Activated naive CD4-positive, alpha-beta T cell (primary cell): ENCODE measurements at places on chromosomes 11 and 22.

DNA sequence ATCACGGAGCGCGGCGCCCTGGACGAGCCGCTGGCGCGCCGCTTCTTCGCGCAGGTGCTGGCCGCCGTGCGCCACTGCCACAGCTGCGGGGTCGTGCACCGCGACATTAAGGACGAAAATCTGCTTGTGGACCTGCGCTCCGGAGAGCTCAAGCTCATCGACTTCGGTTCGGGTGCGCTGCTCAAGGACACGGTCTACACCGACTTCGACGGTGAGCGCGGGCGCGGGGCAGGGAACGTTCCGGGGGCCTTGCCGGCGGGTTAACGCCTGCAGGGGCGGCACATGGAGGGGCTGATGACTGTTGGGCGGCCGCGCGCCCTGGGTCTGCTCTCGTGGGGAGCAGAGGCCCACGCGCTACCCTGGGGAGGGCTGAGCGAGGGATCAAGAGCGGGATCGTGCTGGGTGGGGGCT, 1.0 kb downstream of the PIM3 start:
- DNase-seq, result no peak

GRCh38 chr22:46695346-46696228, 42.5 kb downstream of the CERK start:
- no peak for DNase-seq

- DNase-seq, result no peak
Measured at GRCh38 chr11:85099522-85099921, 527.6 kb downstream of the DLG2 start.

DNA sequence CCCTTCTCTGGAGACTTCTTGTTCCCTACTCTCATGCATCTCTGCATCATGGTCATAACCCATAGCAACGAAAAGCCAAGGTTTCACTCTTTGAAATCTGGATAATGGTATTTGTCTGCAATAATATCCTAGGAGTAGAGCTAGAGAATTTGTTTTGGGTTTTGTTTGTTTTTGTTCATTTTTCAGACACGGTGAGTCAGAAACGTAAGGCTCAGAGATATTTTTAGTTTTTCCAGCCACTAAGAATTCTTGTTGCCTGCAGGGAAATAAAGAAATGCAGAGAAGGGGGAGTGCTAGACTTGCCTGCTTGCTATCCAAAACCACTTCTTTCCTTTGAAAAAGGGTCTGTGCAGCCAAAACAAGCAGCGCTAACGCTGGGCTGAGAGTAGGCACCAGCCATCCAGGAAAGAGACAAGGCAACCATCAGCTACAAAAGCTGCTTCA, 26.0 kb downstream of the POU2AF3 start:
- no peak for DNase-seq

GRCh38 chr22:35835998-35836691, 118.5 kb downstream of the APOL5 start:
- DNase-seq, result no peak

DNA sequence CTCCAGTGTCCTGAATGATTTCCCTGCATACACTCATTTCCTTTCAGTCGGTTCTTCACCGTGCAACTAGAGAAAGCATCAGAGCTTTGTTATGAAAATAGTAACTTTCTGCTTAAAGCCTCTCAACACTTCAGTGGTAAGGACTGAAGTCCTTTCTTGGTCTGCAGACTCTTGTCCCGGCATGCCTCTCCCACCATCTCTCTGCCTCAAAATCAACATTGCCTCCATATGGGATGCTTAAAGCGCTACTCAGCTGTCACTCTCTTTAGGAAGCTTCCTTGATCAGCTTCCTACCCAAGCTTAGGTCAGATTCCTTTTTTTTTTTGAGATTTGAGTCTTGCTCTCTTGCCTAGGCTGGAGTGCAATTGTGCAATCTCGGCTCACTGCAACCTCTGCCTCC, 36.7 kb downstream of the APLP2 start:
- DNase-seq, result no peak

GRCh38 chr11:44110231-44110679, 14.8 kb downstream of the EXT2 start:
- peak; percentile 7 for DNase-seq

- no peak for DNase-seq
Measured at GRCh38 chr11:112961146-112961668, at the start of gene NCAM1. Gene NCAM1 (plus strand): TSS chr11:112961420.

DNA sequence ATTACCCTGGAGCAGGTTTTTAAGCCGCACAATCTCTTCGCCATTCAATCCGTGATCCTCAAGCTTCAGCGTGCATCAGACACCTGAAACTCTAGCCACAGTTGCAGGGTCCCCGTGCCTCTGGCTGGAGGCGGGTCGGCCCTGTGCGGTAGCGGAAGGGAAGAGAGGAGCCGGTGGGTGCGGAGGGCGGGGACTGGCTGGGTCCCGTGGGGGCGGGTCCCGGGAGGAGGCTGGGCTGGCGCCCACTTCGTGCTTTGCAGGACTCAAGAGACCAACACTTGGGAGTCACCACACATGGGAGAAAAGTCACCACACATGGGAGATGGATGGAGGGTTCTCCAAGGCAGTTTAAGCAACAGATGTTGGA, 772 bp downstream of the C22orf15 start:
- DNase-seq, result peak; percentile 51

- DNase-seq, result no peak
Measured at GRCh38 chr11:69010361-69010891, 2.6 kb downstream of the MRGPRF start.

DNA sequence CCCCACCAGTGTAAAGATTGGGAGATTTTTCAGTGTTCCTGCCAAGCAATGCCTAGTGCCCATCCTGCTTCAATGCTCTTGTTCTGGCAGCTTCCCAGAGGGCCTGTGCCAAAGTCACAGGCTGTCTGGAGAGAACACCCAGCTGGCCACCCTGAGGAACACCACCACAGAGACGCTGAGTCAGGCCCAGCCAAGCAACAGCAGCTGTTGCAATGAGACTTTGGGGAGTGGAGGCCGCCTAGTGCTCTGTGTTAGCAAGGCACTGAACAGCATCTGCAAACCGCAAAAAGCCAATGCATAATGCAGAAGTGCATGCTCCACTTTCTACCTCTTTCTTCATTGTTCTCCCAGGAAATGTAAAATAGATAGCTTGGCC, 168.1 kb downstream of the NXPE2 start:
- no peak for DNase-seq

DNA sequence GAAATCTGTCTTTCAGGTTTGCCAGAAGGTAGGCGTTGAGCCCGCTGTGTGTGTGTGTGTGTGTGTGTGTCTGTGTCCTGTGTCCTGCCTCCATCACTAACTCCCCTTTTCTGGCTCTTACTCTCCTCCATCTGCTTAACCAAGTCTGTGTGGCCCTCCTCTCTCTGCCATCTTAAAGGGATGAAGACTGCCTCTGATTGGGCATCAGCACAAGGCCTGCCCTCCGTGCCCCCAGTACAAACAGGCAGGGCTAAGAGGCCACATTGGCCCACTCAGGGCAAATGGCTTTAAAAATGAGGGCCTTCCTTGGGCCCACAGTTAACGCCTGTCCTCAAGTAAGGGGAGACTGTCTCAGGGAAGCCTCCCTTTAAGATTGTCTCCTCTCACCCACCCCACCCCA, 10.9 kb downstream of the RCOR2 start:
- DNase-seq, result no peak

DNA sequence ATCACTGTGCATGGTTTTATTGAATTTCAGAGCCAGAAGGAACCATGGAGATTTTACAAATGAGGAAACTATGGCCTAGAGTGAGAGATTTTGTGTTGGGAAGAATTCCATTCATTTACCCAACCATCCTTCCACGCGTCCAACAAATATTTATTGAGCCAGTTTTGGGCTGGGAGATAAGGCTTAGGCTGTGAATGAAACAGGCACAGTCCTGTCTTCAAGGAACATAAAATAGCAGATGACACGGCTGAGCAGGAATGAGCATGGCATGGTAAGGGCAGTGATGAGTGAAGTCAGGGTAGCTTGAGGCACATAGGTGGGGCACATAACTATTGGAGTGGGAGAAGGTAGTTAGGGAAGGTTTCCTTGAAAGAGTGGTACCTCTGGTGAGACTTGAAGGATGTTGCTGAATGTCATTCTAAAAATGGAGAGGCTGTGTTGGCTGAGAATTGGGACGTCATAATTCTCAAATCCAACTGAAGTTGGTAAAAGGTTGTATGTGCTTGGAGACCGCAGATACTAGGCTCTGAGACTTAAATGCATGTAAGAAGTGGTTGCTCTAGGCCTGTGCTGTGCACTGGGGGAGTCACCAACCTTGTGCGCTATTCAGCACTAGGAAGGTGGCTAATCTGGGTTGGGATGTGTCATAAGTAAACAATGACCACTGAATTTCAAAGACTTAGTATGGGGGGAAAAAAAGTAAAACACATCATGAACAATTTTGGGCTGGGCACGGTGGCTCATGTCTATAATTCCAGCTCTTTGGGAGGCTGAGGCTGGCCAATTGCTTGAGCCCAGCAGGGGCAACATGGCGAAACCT, 51.9 kb downstream of the TEAD1 start:
- DNase-seq, result no peak

DNA sequence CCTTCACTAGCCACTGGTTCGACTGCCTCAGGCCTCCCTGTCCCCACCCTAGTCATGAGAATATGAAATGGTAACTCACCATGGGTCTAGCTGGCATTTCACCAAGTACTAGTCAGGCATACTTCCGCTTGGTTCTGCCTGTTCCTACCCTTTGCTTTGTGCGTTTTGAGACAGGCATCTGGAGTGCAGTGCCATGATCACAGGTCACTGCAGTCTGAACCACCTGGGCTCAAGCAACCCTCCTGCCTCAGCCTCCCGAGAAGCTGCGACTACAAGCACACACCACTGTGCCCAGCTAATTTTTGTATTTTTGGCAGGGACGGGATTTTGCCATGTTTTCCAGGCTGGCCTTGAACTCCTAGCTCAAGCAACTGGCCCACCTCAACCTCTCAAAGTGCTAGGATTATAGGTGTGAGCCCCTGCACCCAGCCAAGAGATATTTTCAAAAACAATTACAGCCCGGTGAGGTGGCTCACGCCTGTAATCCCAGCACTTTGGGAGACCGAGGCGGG, 14.1 kb downstream of the HRAS start:
- DNase-seq, result no peak

DNA sequence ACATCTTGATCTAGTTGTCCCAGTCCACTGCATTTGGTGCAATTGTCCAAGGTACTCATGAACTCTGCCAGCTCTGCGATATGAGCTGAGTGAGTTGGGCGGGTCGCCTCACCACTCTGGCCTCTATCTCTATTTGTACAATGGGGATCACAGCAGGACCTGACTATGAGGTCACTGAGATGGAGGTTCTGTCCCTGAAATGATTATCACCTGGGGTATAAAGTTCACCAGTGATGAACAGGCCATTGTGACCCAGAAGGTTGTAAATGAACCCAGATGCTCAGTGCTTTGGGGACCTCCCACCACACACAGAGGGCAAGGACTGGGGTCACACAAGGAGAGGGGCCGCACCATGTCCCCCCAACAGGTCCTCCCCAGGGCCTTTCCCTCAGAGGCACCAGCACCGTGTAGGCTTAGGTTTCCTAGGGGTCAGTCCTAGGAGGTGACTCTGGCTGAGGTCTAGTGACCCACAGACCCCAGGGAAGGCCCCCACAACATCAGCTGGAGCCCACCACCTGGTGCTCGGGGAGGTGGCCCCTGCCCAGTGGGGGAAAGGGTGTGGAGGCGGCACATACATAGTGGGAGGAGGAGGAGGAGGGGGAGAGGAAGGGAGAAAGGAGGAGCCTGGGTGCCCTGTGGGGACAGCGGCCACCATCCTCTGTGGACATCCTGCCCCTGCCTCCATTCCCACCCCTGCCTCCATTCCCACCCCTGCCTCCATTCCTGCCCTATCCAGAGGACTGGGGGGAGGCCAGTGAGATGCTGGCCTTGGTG, 25.0 kb upstream of the IGLL1 start:
- DNase-seq, result no peak

GRCh38 chr22:45251825-45252224, 11.1 kb upstream of the KIAA0930 start:
- no peak for DNase-seq

- no peak for DNase-seq
Measured at GRCh38 chr11:46914363-46914762, 4.0 kb downstream of the LRP4 start.

DNA sequence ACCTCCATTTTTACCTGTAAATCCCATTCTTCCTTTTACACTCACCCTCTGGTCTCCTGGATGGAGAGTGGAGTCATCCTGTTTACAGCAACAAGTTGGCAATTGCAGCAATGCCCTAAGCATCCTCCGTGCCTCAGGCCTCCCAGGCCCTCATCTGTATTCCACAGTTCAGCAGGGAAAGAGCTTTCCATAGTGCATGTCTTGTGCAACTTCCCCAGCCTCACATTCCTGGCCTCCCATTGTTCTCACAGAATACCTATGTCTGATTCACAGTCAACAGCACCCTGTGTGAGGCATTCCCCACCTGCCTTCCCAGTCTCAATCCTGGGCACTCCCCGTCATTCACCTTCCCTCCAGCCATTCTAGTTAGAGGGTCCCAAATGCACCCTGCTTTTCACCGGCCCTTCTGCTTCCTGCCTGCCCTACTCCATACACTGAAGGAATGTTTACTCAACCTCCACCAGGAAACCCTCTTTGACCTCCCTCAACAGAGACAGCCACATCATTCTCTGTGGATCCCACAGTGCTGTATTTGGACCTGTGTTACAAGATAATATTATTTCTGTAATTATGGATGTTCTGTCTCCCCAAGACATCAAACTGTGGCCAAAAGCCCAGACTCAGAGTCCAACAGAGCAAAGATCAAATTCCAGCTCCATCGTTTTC, 405.7 kb downstream of the BUD13 start:
- DNase-seq, result no peak

DNA sequence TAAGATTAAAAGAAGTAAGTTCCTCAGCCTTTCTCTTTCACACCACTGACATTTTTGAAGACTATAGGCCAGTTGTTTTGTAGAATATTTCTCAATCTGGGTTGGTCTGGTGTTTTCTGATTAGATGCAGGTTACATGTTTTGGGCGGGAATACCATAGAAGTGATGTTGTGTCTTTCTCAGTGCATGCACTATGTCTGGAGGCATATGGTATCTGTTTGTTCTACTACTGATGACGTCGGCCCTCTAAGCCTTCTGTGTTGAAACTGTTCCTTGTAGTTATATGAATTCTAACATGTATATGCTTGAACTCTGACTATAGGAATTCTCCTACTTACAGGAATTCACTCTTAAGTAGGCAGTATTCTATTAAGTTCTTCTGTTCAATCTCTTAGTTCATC, 21.6 kb downstream of the ZFTA start:
- DNase-seq, result no peak

DNA sequence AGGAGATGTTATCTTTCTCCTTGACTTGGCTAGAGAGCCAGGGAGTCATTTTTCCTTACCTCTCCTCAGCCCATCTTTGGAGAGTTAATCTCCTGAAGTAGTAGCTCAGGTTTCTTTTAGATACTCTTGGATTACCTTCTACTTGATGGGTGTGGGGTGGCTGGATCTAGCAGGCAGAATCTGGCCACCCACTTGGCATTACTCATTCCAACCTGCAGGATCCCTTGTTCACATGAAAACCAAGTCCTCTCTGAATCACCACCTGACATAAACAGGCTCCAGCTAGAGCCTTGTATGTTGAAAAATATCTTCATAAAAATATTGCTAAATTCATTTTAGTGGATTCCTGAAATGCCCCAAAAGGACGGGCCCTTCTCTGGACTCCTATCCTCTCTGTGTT, 250.6 kb upstream of the PLET1 start:
- DNase-seq, result no peak
